ENCODE measurements at places on chromosomes 3 and 15. TPM values are rescaled to one million over a fixed set of nuclear protein-coding genes. Genes with fewer than 3 reads are reported as not detected.

Gene IVD
- total RNA-seq, result 59.4 TPM

DNA sequence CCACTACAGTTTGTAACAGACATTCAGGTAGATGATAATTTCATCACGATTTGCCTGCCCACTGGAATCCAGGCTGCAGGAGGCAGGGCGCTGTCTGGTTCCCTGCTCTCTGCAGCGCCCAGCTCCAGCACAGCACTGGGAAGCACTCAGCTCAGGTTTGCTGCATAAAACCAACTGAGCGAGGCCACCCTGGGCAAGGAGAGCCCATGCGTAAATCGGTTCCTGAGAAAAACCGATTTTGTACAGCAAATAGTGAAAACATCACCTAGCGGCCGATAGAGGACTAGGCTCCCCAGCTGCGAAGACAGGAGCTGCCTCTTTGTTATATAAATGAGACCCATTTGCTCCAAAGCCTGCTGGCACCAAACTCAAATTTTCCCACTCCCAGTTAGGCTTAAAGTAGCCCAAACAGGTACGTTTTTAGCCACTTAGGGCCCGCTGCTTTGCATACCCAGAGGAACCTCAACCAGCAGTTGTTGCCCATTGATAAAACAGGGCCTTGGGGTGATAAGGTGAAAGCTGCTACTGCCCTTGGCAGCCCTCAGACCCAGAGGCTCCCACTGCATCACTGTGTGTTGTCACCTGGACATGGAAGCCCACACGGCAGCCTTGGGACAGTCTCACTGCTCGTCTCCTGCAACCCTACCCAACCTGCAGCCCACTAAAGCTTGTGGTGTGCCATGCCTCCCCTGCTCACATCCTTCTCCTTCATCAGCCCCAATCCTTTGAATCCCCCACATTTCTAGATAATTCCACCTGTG, 47.5 kb downstream of the ALDH1L1 start:
- DNase-seq, result peak; percentile 16

GRCh38 chr15:81280696-81281455, 43.1 kb downstream of the STARD5 start:
- DNase-seq, result peak; percentile 12

GRCh38 chr3:35064761-35065160, 574.6 kb upstream of the ARPP21 start:
- no peak for DNase-seq

GRCh38 chr3:149352556-149352955, 19.1 kb upstream of the TM4SF18 start:
- peak; percentile 84 for DNase-seq

GRCh38 chr3:190382082-190382481, 5.9 kb upstream of the CLDN16 start:
- DNase-seq, result peak; percentile 91

Gene STAB1
- not detected for total RNA-seq

Gene RASA2
- total RNA-seq, result 3.7 TPM

Gene ZCWPW2
- total RNA-seq, result not detected

DNA sequence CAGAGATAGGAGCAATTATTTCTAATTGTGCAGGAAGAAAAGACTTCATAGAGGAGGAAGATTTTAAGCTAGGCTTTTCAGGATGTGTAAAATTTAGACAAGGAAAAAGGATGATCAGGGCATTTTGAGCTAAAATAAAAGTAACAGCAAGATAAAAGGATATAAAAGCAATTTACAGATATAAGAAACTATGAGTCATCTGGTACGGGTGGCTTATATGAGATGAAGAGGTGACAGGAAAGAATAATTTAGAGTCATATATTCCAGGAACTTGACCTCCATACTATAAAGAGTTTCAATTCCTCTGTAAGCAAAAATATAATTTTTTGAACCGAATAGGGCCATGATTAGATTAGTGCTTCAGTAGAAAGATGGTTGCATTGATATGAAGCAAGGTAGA, 273.7 kb downstream of the RBMS3 start:
- no peak for DNase-seq

Gene OSTN
- total RNA-seq, result 0.35 TPM

DNA sequence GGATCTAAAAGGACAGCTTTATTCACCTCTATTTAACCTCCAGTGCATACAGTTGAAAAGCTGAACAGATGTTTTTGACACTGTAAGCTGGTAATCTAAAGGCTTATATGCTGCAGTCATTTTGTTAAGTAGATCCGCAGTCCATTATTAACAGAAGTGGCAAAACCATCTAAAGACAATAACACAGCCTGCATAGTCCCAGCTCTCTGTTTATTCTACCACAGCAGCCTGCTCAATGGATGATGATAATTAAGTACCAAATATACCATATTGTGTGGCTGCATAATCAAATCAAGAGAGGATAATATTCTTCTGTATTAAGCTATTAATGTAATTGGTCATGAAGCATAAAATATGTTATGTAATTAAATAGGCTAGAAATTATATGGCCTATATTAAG, 207.1 kb downstream of the MEIS2 start:
- no peak for DNase-seq

DNA sequence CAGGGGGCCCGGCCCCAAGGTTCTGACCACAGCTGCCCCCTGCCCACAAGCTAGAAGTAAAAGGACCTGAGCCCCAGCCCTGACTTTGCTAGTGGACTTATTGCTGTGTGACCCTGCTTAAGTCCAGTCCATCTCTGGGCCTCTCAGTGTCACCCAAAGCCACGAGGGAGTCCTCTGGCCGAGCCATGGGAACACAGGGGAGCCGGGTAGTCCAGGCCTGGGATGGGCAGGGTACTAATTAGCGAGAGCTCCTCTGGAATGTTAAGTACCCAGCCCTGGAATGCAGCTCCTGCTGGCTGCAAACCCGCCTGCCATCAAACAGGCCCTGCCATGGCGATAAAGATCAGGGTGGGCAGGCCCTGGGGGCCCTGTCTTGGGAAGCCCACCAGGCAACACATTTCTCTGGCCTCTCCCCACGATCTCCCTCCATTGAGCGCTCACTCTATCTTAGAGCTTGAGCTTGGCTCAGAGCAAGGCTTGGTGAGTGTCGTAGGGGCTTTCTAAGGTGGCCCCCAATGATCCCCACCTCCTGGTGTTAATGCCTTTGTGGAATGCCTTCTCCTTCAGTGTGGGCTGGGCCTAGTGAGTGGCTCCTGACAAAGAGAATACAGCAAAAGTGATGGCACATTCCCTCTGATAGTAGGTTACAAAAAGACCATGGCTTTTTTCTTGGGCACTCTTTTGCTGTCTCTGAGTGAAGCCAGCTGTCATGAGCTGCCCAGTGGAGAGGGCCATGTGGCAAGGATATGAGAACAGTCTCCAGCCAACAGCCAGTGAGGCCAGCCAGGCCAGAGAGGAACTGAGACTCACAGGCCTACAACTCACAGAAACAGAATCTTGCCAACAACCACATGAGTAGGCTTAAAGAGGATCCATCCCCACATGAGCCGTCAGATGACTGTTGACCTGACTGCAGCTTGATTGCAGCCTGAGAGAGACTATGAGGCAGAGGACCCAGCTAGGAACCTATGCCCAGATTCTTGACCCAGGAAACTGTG, 133.1 kb downstream of the SMAD6 start:
- no peak for DNase-seq

Gene IL5RA
- not detected for total RNA-seq

GRCh38 chr3:140530131-140530530, 147.7 kb upstream of the TRIM42 start:
- no peak for DNase-seq

Gene GATA2
- total RNA-seq, result 26.8 TPM

Gene ZBED2
- 0.35 TPM for total RNA-seq

DNA sequence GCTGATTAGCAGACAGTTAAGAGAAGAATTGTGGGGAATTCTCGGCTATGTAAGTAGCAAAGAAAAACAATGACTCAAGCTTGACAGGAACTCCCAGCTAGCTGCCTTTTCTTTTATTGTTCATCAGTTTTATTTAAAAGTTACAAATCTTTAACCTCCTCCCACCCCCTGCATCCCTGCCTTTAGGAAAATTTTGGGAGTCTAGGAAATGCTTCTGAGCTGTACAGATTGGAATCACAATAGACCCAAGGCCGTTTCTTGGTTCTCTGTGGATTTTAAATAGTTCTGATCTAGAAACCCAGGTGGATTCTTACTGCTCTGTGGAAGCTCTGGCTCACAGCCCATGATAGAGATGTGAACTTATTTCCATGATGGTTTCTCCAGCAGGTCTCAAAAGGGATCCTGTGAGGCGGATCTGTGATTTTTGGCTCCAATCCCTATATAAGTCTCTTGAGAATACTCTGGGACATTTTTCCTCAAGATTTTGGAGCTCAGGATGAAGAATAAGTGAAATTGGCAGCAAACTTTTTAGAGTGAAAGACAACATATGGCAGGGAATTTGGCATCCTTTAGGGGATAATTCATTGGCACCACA, 312.3 kb downstream of the EPHA3 start:
- DNase-seq, result peak; percentile 13

Gene POTEB2
- not detected for total RNA-seq

GRCh38 chr3:195103623-195104022, 167.3 kb downstream of the XXYLT1 start:
- DNase-seq, result no peak

Gene RASL12
- not detected for total RNA-seq

- no peak for DNase-seq
Observed at GRCh38 chr3:46863261-46863782, at the start of gene MYL3. MYL3 (minus strand) TSS chr3:46863444; CDS start chr3:46863390, 54 bp downstream.

Gene RAD51
- 17.3 TPM for total RNA-seq

Gene DLL4
- total RNA-seq, result 2.2 TPM

DNA sequence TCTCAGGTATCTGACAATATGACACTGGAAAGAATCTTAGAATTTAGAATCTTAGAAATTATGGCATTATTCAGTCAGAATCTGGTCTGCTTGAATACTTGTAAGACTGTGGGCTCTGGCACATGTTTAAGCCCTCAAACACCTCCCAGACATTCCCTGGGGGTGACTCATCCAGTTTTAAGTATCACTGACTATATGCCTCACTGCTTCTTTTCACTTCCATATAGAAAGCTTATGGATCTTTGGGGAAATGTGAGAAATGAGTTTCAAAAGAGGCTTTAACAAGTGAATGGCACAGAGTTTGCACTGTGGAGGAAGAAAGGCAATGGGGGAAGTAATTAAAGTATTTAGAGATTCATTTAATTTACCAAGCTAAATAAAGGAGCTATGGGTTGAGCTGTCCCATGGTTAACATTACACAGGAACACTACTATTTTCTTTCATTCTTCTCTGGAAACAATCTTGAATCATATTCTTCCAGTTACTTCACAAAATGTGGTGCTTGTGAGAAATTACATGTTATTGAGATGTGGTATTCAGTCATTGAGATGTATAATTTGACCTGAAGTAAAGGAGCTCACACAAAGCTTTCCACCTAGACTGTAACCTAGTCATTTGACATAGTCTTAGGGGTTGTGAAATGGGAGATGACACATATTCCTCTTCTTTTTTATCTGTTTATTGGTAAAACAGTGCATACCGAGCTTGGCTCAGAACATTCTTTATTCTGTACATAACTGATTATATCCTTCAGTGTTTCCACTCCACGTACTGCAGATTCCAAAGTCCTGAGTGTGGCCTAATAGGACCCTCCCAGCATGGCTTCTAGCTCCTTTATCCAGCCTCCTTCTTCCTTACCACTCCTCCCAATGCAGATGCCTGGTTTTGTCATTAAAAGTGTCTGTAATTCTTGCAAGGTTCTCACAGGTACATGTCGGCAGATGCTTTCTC, 544.6 kb upstream of the NECTIN3 start:
- peak; percentile 92 for DNase-seq

Gene LRTM1
- total RNA-seq, result not detected

Gene CP
- total RNA-seq, result not detected

DNA sequence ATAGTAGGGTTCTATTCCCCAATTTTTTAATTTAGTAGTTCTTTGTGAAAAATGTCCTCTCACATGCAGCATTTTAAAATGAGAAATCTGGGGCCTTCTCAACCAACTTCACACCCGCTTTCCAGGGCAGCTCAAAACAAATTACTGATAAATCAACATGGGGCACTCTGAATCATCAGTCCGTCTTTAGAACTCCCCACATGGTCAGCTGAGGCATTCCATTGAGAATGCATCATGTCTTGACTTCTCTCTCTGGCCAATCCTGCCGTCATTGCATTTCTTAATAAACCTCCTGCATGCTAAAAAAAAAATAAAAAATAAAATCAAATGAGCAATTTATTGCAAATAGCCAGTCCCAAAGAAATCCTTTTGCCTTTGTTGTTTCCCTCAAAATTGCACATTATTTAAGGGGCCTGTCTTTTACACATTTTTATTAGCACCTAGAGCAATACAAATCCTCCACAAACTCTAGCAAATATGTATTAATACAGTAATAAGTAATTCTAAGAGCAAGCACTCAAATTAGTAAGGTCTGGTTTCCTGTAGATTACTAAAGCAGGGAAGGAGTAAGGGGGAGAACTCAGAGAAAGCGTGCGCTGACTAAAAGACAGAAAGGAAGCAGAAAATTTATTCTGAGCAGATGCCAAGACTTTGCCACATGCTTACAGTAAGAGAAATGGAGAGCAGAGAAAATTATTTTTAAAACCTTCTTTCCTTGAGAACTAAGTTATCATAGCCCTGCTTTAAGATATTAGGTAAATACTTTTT, 175.7 kb downstream of the TNIK start:
- peak; percentile 76 for DNase-seq

- no peak for DNase-seq
Observed at GRCh38 chr3:193330555-193331204, 47.9 kb downstream of the ATP13A5 start.

- no peak for DNase-seq
Observed at GRCh38 chr15:31228980-31229826, 97.4 kb upstream of the KLF13 start.

Gene LARP6
- total RNA-seq, result 166 TPM

Gene NECTIN3
- total RNA-seq, result 12.8 TPM

Gene GOLGA8H
- 1.0 TPM for total RNA-seq

Gene COMMD2
- total RNA-seq, result 22.7 TPM

Gene RARB
- not detected for total RNA-seq

Gene CD86
- total RNA-seq, result not detected

DNA sequence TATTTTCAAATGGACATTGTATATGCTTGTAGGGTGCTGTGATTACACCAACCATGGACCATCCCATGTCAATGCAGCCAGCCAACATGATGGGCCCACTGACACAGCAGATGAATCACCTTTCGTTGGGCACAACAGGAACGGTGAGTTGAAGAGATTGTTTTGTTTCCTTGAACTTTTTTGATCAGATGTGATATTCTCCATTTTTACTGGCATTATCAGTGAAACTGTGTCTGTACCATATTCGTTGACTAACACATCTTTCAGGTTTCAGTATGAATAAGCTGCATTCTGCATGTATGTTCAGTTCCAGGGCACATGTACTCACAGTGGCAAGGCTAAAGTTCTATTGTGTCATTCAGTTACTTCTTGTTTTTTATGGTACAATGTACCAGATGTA, 655.2 kb downstream of the RBMS3 start:
- DNase-seq, result peak; percentile 39

Gene CLSTN2
- total RNA-seq, result not detected

- no peak for DNase-seq
Observed at GRCh38 chr3:62797132-62797531, 78.1 kb downstream of the CADPS start.

- no peak for DNase-seq
Observed at GRCh38 chr3:173255555-173255954, 114.5 kb upstream of the SPATA16 start.

Gene NEO1
- total RNA-seq, result 1.2 TPM

- peak; percentile 94 for DNase-seq
Observed at GRCh38 chr3:162390891-162391290, 894.3 kb downstream of the OTOL1 start.

Gene XCR1
- total RNA-seq, result not detected

Gene GPR149
- total RNA-seq, result not detected
